Effector CD4-positive, alpha-beta T cell (primary cell): ENCODE measurements at places on chromosomes 3 and 15.

- no peak for DNase-seq
Measured at GRCh38 chr3:177676947-177677587, 479.8 kb upstream of the TBL1XR1 start.

DNA sequence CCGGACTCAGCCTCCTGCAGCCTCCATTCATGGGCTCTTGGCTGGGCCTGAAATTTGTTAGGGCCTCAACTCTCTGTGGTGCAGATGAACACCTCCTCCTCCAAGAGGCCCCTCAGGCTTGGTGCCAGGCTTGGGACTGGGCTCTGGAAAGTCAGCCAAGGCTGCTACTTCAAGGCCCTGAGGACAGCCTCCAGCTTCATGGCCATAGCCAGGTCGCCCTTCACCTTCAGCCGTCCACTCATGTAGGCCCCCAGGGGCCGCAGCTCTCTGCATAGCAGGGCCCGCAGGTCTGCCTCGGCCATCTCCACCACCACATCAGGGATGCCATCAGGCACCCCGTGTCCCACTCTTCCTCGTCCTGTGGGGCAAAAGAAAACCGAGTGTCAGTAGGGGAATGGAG, 8.3 kb downstream of the STOML1 start:
- DNase-seq, result no peak

GRCh38 chr3:195106418-195106906, 164.5 kb downstream of the XXYLT1 start:
- peak; percentile 60 for DNase-seq

DNA sequence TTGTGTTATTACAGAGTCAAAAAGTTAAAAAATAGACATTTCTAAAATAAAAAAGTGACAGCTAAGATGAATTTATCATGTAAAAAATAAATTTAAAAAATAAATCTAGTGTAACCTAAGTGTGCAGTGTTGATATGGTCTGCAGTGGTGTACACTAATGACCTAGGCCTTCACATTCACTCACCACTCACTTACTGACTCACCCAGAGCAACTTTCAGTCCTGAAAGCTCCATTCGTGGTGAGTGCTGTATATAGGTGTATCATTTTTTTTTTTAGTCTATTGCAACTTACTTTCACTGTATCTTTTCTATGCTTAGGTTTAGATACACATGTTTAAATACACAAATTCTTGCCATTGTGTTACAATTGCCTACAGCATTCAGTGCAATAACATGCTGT, 459.4 kb upstream of the ROBO1 start:
- no peak for DNase-seq

DNA sequence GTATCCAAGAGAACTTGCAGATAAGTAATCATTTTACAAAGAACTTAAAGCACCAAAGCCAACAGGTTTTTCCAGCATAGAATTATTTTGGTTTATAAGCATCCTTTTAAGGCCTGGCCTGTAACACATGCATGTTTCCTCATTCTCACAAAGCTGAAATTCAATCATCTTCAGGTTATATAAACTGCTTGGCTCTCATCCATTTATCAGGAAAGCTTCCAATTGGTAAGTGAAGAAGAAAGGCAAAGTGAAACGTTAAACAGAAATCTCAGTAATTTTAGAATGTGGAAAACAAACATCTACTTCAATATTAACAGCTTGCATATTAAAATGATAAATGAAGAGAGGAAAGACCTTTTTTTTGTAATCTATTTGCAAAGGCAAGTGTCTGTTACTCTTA, 1.6 kb downstream of the SERP1 start:
- no peak for DNase-seq

- DNase-seq, result no peak
Measured at GRCh38 chr3:127690106-127690505, 17.4 kb downstream of the ABTB1 start.

- DNase-seq, result peak; percentile 7
Measured at GRCh38 chr3:148955544-148956346, 35.6 kb upstream of the GYG1 start.

DNA sequence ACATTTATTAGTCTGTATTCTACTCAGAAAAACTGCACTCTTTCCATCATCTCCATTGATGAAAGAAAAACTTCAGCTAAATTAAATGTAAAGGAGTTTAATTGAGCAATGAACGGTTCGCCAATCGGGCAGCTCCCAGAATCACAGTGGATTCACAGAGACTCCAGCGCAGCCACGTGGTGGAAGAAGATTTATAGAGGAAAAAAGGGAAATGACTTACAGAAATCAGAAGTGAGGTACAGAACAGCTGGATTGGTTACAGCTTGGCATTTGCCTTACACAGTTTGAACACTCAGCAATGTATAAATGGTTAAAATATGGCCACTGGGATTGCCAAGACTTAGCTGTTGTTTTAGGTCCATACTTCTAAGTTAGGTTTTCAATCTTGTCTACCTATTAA, 2.8 kb upstream of the SUCLG2 start:
- no peak for DNase-seq

DNA sequence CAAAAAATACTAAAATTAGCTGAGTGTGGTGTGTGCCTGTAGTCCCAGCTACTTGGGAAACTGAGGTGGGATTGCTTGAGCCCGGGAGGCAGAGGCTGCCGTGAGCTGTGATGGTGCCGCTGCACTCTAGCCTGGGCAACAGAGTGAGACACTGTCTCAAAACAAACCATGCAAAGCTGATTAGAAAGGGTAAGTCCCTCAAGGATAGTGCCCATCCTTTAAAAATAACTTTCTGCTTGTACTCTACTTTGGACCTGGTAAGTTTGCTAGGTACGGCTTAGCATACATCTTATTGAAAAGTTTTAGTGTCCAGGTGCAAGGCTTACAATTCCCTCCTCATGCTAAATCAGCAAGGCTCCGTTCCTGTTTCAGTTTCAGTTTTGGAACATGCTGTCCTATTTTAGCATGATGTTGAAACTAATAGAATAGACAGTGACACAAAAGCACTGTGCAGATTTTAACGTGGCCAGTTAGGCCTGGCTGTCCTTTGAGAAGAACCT, 21.4 kb downstream of the FEM1B start:
- DNase-seq, result no peak

- no peak for DNase-seq
Measured at GRCh38 chr3:120052225-120052624, 42.0 kb downstream of the GSK3B start.

- DNase-seq, result no peak
Measured at GRCh38 chr15:61173899-61174689, 55.0 kb downstream of the RORA start.

DNA sequence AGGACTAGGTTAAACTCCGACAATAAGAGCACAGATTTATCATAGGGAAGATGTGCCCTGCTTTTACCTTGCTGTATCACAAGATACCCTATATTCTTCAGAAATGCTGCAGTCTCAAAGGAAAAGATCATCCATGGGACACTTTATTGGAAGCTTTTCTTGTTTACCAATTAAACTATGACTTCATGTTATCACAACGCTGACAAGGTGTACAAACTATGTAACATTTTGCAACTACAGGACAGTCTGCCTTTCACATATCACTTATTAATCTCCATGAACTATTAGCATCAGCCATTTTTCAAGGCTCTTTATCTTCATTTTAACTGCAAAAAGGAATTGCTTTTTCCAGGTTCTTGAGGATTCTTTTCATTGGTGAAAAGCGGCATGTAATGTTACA, 34.0 kb downstream of the CBLB start:
- DNase-seq, result no peak

DNA sequence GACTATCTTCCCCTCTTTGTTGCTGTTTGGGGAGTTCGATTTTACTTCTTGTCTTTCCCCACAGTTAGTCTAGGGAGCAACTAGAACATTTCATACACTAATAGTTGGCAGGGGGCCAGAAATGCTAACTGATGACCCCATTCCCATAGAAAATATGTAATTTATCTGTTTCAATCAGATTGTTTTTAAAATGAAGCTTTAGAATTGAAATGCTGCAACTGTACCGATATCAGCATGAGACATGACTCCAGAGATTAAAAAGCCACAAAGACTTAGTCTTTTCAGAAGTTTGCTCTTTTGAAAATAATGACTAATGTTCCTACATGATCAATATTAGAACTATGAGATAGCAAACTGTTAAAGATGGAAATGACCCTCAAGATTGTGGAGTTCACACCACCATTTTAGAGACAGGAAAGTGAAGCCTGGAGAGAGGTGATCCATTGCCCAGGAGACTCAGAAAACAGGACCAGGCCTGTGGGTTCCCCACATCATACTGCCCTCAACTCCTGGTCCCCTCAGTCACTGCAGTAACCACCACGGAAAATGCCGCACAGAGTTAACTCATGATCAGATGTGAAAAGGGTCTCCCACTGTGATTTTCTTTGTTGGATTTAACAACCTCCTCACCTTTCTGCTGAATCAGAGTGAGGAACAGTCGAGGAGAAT, 130.3 kb downstream of the CHDH start:
- no peak for DNase-seq

DNA sequence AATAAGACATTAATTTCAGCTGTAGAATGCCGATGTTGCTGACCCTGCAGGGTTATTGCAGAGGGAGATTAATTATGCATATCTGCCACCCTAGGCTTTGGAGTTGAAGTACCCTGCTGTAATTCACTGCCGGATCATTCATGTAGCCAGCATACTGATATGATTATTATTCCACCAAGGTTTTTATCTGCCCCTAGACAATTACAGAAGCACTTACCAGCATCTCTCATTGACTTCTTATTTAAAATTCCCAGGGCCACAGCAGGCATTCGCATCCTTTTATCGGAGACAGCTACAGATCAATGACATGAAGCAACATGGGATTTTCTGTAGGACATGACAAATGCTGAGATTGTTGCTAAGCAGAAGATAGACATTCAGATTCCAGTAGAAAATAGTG, 31.3 kb downstream of the IL1RAP start:
- no peak for DNase-seq

GRCh38 chr3:150599611-150600297, 3.4 kb upstream of the SELENOT start:
- no peak for DNase-seq

DNA sequence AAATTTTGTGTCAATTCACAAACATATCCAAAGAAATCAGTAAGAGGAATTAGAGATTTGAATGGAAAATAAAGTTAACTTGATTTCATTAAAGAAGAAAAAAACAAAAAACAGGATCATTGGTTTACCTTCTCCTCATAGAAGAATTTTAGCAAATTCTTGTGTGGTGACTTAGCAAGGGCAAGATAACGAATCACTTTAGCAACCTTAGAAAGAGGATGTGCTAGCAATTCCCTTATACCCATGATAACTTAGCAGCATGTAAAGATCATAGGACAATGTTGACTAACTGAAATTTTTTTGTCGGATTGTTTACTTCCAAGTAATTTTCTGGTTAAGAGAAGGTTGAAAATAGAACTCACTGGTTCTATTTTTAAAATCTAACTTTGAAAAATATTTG, 609.3 kb downstream of the GBE1 start:
- no peak for DNase-seq

DNA sequence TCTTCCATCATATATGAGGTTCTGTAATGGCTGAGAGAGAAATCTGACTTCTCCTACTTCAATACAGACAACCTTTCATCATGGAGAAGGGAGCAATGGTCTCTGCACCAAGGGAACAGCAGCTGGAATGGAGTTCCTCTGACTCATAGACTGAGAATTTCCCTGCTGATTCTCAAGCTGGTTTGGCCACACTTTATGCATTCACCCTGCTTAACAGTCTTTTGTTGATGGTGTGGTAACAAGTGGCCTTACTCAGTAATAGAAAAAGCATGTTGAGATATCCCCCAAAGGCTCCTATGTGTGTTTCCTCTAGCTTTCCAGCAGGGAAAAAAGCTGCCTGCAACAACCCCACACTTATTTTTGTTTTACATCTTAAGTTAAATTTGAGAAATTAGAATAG, 138.1 kb downstream of the GREM1 start:
- no peak for DNase-seq

GRCh38 chr3:115019900-115020299, 127.2 kb downstream of the ZBTB20 start:
- DNase-seq, result no peak

DNA sequence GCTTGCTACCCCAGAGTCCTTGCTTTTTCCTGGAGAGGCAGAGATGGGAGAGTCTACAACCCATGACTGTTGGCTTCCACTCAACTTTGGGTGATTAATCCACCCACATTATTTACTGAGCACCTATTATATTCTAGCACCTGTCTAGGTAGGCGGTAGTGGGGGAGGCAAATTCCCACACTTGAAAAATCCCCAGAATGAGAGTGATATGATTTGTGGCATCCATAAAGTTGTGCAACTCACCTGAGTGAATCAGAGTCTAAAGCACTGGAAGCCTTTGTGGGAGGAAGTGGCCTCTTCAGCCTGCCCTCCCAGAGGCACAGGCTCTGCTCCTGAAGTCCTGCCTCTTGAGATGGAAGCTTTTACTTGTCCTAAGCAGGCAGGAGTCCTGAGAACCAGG, 40.4 kb upstream of the CTNNB1 start:
- no peak for DNase-seq

GRCh38 chr3:155313300-155313699, 19.8 kb upstream of the STRIT1 start:
- no peak for DNase-seq

GRCh38 chr3:38650248-38650951, 913 bp upstream of the SCN5A start:
- no peak for DNase-seq

DNA sequence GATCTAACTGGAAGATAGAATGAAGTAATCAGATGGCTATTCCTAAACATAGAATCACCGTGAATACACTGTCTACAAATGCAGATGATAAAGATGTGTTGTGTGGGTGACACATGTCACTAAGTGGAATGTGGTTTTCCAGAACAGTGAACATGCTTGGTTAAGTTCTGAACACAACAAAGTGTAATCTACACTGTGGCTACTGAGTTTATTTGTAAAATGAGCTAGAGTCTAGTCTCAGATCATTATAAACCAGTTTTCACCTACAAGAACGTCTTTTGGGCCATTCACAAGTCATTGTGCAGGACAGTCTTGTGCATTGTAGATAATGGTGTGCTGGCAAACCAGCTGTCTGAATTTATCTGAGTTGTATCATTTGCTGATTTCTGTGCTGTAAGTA, 35.3 kb downstream of the OXNAD1 start:
- DNase-seq, result no peak

DNA sequence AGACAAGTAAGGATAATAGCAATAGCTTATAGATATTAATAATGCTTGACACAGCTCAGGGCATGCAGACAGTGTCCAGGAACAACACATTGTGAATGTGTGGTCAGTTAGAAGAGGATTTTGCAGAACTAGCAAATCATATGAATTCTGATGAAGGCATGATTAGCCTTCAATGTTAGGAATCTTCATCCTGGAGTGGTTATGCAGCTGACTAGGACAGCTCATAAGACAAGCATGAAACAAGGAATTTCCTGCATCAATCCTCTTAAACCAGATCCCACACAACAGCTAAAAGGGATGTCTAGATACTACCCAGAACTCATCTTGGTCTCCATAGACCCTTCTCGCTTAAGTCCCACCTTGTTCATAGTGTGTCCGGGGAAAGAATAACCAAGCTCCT, 499.0 kb upstream of the ATP11B start:
- no peak for DNase-seq

GRCh38 chr3:143824735-143825385, 23.4 kb downstream of the SLC9A9 start:
- DNase-seq, result no peak

- no peak for DNase-seq
Measured at GRCh38 chr3:127493924-127494646, 96.4 kb downstream of the TPRA1 start.
